Mesothelial cell of epicardium (in vitro differentiated cells): ENCODE measurements at places on chromosomes 6 and 20.

DNA sequence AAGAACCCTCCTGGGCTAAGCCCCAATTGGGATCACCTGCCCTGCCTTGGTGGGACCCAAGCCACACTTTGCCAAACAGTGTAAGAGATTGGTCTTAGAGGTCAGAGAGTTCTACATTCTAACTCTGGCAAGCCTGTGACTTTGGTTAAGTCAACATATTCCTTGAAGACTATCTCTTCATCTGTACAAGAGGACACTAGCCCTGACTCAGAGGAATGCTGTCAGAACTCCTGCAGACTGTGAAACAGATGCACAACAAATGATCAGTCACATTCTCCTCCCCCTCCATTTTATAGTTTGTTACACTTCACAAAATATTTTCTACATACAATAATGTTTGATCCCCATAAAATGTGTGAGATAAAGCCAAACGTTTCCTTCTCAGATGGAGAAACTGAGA, 91.7 kb upstream of the EPB41L1 start:
- no peak for DNase-seq

- DNase-seq = no peak
Observed at GRCh38 chr6:21003780-21004541, 469.7 kb downstream of the CDKAL1 start.

- no peak for DNase-seq
Observed at GRCh38 chr6:54361734-54362133, 53.5 kb downstream of the TINAG start.

GRCh38 chr20:56781108-56781739, 152.1 kb downstream of the TFAP2C start:
- no peak for DNase-seq

GRCh38 chr20:53466279-53466678, 127.4 kb downstream of the ZNF217 start:
- DNase-seq = no peak

DNA sequence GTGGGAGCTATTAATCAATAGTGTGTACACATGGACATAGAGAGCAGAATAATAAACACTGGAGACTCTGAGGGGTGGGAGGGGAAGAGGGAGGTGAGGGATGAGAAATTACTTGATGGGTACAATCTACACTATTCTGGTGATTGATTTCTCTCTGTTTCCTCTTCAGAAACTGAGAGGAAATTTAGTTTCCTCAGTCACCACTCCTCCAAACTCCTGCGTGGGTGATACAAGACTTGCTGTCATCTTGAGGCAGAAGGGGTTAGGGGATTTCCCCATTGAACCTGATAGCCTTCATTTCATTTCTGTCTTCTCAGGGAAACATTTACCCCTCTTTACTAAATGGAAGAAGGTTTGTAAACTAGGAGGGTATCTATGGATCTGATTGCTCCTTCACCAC, 84.3 kb upstream of the ESR1 start:
- DNase-seq = no peak

DNA sequence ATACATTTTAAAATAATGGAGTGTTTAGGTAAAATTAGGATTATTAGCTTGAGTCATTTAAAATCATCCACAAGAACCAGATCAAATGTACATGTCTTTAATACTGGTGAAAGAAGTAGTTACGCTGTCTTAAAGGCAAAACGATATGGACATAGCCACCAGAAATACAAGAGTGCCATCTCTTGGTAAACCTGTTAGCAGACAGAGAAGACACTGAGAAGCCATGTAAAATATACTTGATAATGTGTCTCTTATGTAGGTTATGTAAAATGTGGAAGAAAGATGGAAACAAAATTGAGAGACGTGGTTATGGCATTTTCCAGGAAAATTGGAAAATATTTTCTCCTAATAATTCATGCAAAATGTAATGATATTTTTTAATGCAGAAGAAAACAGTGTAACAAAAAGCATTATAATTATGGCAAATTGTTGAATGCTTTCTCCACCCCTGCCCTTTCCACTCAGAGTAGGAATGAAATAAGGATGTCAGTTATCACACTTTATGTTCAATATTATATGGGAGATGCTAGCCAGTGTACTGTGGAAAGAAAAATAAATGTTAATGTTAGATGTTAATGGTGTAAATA, 12.2 kb upstream of the SLC17A2 start:
- DNase-seq = no peak

DNA sequence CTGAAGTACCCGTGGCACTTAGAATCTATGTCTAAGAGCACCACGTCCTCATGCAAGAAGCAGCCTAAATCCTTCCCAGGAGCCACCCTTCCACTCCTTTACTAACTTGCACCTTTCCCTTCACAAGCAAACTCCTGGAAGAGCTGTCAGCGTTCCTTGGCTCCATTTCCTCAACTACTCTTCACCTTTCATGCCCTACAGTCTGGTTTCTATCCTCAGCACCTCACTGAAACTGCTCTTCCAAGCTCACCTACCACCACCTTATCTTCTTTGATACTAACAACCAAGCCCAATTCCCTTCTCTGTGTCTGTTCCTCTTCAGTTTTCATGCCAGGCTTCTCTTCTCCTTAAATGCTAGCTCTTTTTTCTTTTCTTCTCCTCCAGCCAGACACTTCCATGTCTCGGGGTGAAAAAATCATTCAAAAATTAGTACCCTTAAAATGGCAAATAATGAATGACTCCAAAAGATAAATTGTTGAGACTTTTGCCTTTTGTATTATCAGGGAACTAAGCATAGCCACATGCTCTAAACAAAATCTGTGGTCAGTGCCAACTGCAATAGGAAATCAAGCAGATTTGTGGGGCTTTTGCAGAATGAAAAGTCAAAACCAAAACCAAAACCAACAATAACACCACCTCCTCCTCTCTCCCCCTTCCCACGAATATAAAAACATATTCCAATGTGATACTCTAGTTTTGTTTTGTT, 149.6 kb upstream of the KCNK16 start:
- no peak for DNase-seq

GRCh38 chr6:88585276-88585692, 378.1 kb downstream of the RNGTT start:
- DNase-seq = no peak

- no peak for DNase-seq
Observed at GRCh38 chr20:52031206-52031562, 160.4 kb downstream of the ZFP64 start.

DNA sequence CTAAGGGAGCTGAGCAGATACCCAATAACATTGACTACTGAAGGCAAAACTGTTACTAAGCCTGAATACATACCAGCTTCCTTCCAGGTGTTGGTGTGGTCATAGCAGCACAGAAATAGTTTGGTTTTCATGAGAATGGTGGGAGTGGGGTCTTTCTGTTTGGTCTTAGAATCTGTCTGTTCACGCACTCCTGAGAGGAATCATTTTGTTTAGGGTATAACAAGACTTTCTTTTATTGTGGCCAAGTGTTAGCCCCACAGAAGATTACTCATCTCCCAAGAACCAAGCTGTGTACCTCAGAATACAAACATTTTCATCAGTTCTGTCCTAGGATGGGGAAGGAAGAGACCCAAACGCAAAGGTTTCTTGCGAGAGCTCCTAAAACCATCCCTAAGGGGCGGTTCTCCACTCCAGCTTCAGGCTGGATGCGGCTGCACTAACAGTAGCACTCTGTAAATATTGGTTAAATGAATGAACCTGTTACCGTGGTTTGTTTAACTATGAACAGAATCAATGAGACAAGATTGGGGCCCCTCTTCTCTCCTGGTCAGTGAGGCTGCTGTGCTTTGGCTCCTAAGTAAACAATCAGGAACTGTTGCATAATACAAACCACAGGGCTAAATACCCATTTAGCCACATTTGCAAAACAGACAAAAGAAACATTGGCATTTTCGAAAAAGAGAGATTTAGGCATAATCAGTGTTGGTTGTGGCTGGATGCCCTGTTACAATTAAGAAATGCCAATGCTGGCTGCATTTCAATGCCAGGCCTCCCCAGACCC, 44.9 kb downstream of the SNAP25 start:
- no peak for DNase-seq

- no peak for DNase-seq
Observed at GRCh38 chr20:37469531-37469930, 51.5 kb upstream of the NNAT start.

GRCh38 chr6:147566244-147566898, 57.9 kb downstream of the SAMD5 start:
- DNase-seq = no peak

GRCh38 chr20:61879303-61879620, 186.4 kb downstream of the TAF4 start:
- no peak for DNase-seq

DNA sequence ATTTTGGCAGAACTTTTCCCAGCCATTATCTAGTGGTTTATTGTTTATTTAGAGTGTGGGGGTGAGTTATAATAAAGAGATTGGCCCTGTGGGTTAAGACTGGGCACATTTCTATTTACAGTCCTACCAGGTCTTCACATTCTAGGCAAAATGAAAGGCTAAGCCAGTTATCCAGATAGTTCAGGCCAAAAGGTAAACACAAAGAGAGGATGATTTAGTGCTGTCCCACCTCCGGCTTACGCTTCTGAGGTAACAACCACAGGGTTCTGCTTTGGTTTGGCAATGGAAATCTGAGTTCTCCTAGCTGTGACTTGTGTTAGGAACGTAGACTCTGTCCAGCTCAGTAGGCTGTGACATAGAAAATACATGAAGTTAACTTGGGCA, 50.3 kb upstream of the PTPRK start:
- no peak for DNase-seq

- DNase-seq = no peak
Observed at GRCh38 chr6:160069050-160069454, 52.6 kb upstream of the SLC22A1 start.

DNA sequence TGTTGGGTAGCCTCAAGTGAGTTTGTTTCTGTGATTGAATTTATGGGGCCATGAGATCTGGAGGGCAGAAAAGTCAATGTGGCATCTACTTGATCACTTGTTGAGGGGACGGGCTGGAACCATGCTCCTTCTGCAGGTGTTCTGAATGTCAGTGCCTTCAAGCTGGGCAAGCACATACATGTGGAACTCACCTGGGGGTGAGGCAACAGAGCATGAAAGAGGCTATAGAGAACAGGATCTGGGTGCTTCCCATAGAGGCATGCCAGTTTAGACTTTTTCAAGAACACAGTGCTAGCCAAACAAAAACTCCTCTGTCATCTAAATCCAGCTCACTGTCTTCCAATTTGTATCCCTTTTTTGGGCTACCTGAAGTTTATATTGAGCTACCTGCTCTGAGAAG, 77.8 kb upstream of the SLC35B3 start:
- no peak for DNase-seq

GRCh38 chr20:1672728-1673127, 15.1 kb upstream of the SIRPG start:
- DNase-seq = no peak

- DNase-seq = no peak
Observed at GRCh38 chr6:135449246-135449645, 48.3 kb downstream of the AHI1 start.

- no peak for DNase-seq
Observed at GRCh38 chr6:37072526-37072925, 67.1 kb downstream of the FGD2 start.

GRCh38 chr6:20309186-20309585, 92.5 kb upstream of the E2F3 start:
- no peak for DNase-seq

DNA sequence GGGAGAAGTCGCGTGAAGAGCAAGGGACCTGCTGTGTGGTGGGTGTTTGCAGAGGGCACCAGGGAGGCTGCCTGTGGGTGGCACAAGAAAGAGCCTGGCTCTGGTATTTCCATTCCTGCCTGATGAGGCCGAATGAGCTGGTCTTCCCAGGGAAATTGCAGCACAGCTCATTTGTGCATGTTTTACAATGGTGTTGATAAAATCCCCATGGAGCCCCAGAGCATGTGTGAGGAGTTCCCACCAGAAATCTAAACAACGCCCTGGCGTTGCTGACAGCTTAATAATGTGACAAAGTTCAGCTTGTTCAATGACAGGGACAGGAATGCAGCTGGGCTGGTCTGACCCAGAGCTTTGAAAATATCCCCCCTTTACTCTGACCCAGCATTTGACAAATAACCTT, 135.5 kb downstream of the CLIC5 start:
- no peak for DNase-seq

DNA sequence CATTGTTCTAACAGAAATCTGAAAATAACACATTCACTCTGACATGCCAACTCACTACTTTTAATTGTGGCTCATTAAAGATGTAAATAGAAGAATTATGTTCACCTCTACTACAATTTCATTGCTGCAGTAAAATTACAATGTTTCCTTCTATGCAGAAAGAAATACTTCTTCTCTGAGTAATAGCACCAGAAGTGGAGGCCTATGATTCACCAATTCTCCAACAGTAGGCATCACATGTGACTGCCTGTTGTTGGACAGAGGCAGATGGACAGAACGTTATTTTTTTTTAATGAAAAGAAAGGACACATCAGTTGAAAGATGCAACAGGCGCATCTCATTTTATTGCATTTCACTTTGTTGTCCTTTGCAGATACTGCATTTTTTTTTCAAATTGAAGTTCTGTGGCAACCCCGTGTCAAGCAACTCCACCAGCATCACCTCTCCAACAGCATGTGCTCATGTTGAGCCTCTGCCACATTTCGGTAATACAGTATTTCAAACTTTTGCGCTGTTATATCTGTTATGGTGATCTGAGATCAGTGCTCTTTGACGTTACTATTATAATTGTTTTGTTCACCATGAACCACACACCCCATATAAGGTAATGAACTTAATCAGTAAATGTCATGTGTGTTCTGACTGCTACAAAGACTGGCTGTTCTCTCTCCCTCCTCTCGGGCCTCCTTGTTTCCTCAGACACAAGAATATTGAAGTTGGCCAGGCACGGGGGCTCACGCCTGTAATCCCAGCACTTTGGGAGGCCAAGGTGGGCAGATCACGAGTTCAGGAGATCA, 121.4 kb downstream of the ATXN1 start:
- no peak for DNase-seq

GRCh38 chr6:115796829-115797228, 263.9 kb downstream of the FRK start:
- no peak for DNase-seq

DNA sequence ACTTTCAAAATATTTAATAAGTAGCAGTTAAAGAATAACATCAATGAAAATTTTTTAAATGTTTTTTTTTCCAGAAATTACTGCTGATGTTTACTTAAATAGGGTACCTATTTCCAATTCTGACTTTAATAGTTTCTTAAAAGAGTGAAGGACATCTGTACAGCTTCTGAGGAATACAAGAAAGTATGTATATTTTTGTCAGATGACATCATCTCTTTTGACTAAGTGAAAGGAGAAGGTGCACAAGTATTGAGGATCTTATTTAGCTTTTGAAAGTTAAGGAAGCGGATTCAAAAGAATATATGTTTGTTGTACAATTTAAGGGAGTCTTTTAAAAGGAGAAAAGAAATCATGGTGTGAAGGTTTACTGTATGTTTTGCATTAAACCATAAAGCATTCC, 90.0 kb upstream of the SLC35B3 start:
- no peak for DNase-seq

DNA sequence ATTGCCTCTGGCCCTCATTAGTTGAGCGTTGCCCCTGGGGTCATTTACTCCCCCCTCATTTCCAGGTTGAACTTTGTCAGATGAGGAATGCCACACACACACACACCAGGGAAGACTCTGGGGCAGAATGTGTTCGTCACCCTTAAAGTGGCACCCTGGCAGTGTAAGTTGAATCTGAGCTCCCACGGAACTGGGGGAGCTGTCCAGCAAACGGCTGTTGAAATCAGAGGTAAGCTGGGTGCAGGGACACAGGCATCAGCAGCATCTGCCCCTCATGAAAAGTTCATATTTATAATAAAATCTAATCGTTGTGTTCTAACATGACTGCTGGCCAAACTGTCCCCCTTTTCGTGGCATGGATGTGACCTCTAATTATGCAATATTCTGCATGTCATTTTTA, 4.3 kb upstream of the MC3R start:
- DNase-seq = no peak

GRCh38 chr6:27209196-27209595, 38.3 kb upstream of the PRSS16 start:
- DNase-seq = no peak
